Activated B cell treated with CpG ODN at 0.5 μM for 24 hours (primary cell): ENCODE measurements at places on chromosomes 13 and 19. TPM values are rescaled to one million over a fixed set of nuclear protein-coding genes. Genes with fewer than 3 reads are reported as not detected.

DNA sequence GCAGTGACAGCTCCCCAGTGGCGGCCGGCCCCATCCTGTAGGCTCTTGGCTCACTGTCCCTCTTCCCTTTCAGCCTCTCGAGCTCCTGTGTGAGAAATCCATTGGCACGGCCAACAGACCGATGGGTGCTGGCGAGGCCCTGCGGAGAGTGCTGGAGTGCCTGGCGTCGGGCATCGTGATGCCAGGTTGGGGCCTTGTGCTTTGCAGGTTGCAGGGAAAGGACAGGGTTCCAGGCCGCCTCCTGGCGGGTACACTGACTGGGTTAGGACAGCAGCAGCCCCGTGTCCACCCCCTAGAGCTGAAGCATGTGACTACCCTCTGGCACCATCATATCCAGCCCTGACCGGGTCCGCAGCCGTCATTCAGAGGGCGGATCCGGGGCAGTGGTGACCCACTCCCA lies 21.5 kb upstream of the QTRT1 start:
- H3K27ac ChIP-seq: no peak overlapping the region
- DNase-seq: no peak
- peaks cover 92% of the 10 kb centered on the region for H3K36me3 ChIP-seq
- no peaks in the 10 kb centered on the region for H3K27me3 ChIP-seq
- H3K4me1 ChIP-seq: no peaks in the 10 kb centered on the region
- no peak overlapping the region for H3K4me3 ChIP-seq

- H3K4me3 ChIP-seq: no peak overlapping the region
- no peaks in the 10 kb centered on the region for H3K4me1 ChIP-seq
- DNase-seq: no peak
- no peak overlapping the region for H3K27ac ChIP-seq
- no peaks in the 10 kb centered on the region for H3K27me3 ChIP-seq
These were observed 65.8 kb downstream of the MRPL57 start for GRCh38 chr13:21242236-21242635.

DNA sequence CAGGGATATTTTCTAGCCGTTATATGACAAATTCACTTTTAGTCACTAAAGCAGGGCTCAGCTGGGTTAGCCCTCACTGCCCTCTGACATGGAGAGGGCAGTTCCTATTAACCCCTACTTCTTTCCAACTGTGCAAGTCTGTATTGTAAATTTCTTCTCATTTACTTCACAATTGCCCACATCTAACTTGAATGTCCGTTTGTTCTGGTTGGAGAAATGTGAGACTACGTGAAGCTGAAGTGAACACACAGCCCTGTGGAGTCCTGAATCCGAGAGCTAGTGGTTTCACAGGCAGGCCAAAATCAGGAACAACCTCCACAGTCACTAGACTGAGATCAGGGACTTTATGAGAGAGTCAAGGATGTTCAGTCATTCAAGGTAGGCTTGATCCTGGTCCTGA lies 4.4 kb upstream of the MYO16 start:
- no peak overlapping the region for H3K4me3 ChIP-seq
- no peaks in the 10 kb centered on the region for H3K36me3 ChIP-seq
- H3K27me3 ChIP-seq: no peaks in the 10 kb centered on the region
- no peak for DNase-seq
- H3K27ac ChIP-seq: no peak overlapping the region
- no peaks in the 10 kb centered on the region for H3K4me1 ChIP-seq

- DNase-seq: no peak
- H3K36me3 ChIP-seq: no peaks in the 10 kb centered on the region
- H3K27me3 ChIP-seq: no peaks in the 10 kb centered on the region
These were observed 525.3 kb downstream of the KLF12 start for GRCh38 chr13:73608711-73609485.

Gene HIF3A
- total RNA-seq: not detected in 2 replicates

Gene CPAMD8
- total RNA-seq: 1.7 and 1.8 TPM in 2 replicates

- H3K36me3 ChIP-seq: peaks cover 71% of the 10 kb centered on the region
These were observed 26.3 kb upstream of the SIGLEC11 start for GRCh38 chr19:49987159-49987698.

DNA sequence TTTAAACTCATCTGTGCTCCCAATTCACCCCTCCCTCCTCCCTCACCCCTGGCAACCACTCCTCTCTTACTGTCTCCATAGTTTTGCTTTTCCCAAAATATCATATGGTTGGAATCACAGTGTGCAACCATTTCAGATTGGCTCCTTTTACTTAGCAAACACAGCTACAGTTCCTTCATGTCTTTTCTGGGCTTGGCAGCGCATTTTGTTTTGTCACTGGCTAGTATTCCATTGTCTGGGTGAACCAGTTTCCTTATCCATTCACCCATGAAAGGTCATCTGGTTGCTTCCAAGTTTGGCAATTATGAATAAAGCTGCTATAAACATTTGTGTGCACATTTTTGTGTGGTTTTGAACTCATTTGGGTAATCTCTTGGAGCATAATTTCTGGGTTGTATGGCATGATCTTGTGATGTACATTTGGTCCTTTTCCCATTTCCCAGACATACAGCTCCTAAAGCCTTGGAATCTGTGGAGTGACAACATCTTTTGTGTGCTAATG lies 23.9 kb upstream of the GAS6 start:
- no peak overlapping the region for H3K27ac ChIP-seq
- H3K4me3 ChIP-seq: no peak overlapping the region
- DNase-seq: no peak
- no peaks in the 10 kb centered on the region for H3K36me3 ChIP-seq
- H3K27me3 ChIP-seq: peaks cover 32% of the 10 kb centered on the region

Gene FZR1
- 53.5 and 66.0 TPM in 2 replicates for total RNA-seq

- H3K4me1 ChIP-seq: no peaks in the 10 kb centered on the region
- H3K27ac ChIP-seq: no peak overlapping the region
- H3K36me3 ChIP-seq: no peaks in the 10 kb centered on the region
- no peak for DNase-seq
These were observed 88.6 kb downstream of the DCT start for GRCh38 chr13:94390881-94391280.

GRCh38 chr13:110266983-110267382 lies 40.0 kb downstream of the COL4A1 start:
- DNase-seq: no peak
- no peaks in the 10 kb centered on the region for H3K36me3 ChIP-seq
- H3K4me1 ChIP-seq: no peaks in the 10 kb centered on the region

Gene PRR20C
- not detected in 2 replicates for total RNA-seq

GRCh38 chr19:16607819-16608218 lies 20.2 kb downstream of the MED26 start:
- peaks cover 79% of the 10 kb centered on the region for H3K4me1 ChIP-seq
- H3K27ac ChIP-seq: peak overlapping the region; percentile 64
- no peak for DNase-seq

- no peaks in the 10 kb centered on the region for H3K4me1 ChIP-seq
- DNase-seq: no peak
- no peak overlapping the region for H3K27ac ChIP-seq
- H3K36me3 ChIP-seq: no peaks in the 10 kb centered on the region
These were observed 131.6 kb downstream of the HS6ST3 start for GRCh38 chr13:96221471-96221870.

DNA sequence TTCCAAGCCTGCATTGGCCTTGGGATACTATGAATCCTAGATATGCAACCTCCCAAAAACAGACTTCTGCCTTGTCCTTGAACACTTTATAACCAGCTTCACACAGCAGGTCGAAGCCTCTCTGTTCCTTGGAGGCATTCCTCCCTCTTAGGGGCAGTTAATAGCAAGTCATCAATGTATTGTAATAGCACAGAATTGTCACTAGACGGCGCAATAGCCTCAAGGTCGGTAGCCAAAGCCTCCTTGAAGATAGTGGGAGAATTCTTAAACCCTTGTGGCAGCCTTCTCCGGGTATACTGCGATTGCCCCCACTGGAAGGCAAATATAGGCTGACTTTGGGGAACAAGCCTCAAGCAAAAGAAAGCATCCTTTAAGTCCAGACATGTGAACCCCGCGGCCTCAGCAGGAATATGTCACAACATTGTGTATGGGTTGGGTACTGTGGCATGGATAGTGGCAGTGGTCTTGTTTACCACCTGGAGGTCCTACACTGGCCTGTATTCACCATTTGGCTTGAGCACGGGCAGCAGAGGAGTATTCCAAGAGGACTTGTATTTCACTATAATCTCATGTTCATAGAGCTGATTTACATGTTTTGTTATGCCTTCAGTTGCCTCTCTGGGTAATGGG lies 61.1 kb downstream of the ZNF431 start:
- DNase-seq: no peak
- no peaks in the 10 kb centered on the region for H3K27me3 ChIP-seq
- H3K36me3 ChIP-seq: no peaks in the 10 kb centered on the region
- no peaks in the 10 kb centered on the region for H3K4me1 ChIP-seq
- H3K27ac ChIP-seq: no peak overlapping the region
- no peak overlapping the region for H3K4me3 ChIP-seq

Gene KLF1
- total RNA-seq: 0.12 TPM in 1 of 2 replicates, not detected in the other

Gene CRLF1
- total RNA-seq: not detected in 2 replicates

Gene LRRC63
- total RNA-seq: 0.10 TPM in 1 of 2 replicates, not detected in the other

- no peaks in the 10 kb centered on the region for H3K27me3 ChIP-seq
- peak overlapping the region; percentile 97 for H3K27ac ChIP-seq
- peaks cover 7% of the 10 kb centered on the region for H3K36me3 ChIP-seq
- H3K4me1 ChIP-seq: peaks cover 31% of the 10 kb centered on the region
- peak overlapping the region; percentile 94 for H3K4me3 ChIP-seq
- no peak for DNase-seq
These were observed 821 bp downstream of the TDRD3 start for GRCh38 chr13:60397704-60398378.

- H3K4me1 ChIP-seq: peaks cover 15% of the 10 kb centered on the region
- H3K4me3 ChIP-seq: no peak overlapping the region
- DNase-seq: no peak
These were observed 4.1 kb downstream of the NDUFA3 start for GRCh38 chr19:54106716-54107115.

DNA sequence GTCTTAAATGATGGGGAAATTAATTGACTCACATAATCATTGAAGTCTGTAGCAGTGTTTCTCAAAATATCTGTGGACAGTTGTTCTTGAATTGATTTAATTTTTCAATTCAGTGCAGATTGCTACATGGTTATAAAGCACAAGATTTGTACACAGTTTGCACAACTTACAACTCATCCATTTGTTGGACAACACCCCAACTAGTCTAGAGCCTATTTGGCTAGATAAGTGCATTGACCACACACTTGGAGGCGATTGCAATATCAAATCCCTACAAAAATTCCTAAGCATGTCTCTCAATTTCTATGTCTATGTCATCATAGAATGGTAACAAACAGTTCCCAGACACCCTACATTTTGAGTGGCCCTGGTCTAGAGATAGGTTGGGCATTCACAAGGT lies 48.0 kb upstream of the IPO5 start:
- peaks cover 14% of the 10 kb centered on the region for H3K27me3 ChIP-seq
- H3K4me1 ChIP-seq: no peaks in the 10 kb centered on the region
- no peak overlapping the region for H3K4me3 ChIP-seq

GRCh38 chr19:38922482-38922881 lies 8.1 kb downstream of the SARS2 start:
- H3K4me1 ChIP-seq: no peaks in the 10 kb centered on the region
- H3K4me3 ChIP-seq: no peak overlapping the region

- DNase-seq: no peak
These were observed 300.2 kb downstream of the DCLK1 start for GRCh38 chr13:35830850-35831450.

DNA sequence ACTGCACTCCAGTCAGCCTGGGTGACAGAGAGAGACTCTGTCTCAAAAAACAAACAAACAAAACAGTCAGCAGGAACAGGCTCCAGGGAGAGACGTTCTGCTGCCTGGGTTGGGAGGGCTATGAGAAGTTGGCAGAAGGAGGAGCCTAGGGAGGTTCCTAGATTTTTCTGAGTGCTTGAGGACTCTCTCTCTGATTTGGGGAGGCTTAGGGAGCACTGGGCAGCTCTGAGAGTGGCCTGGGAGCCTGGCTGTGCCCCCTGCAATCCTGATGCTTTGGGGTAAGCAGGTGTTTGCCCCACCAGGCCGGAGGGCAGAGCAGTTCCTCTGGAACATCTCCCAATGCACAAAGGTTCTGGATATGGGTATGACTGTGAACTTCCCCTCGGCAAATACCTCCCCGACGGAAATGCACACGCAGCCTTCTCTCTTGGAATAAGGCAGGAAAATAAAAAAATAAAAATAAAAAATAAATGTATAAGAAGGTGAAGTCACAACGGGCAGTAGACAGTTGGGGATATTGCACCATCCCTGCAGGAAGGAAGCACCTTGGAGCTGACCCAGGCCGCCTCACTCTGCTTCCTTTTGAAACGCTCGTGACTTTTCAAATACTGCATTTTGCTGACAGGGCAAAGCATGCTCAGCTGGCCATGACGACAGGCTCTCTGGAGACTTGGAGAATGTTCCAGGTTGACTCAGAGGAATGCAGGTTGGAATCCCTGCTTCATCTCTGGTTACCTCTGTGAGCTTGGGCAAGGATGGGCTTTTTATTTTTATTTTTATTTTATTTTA lies 26.5 kb upstream of the HOMER3 start:
- no peaks in the 10 kb centered on the region for H3K36me3 ChIP-seq
- peaks cover 15% of the 10 kb centered on the region for H3K27me3 ChIP-seq
- no peak overlapping the region for H3K4me3 ChIP-seq
- no peaks in the 10 kb centered on the region for H3K4me1 ChIP-seq
- H3K27ac ChIP-seq: no peak overlapping the region

Gene CYP2S1
- total RNA-seq: not detected in 2 replicates

- DNase-seq: no peak
- H3K27ac ChIP-seq: no peak overlapping the region
These were observed 13.1 kb downstream of the NOP53 start for GRCh38 chr19:47758443-47758804.

Gene PSG7
- total RNA-seq: not detected in 2 replicates

Gene GNA15
- 0.80 and 1.3 TPM in 2 replicates for total RNA-seq

Gene METTL21C
- total RNA-seq: not detected in 2 replicates

GRCh38 chr19:38389957-38390924 lies 1.7 kb downstream of the SPRED3 start:
- H3K36me3 ChIP-seq: no peaks in the 10 kb centered on the region
- DNase-seq: no peak
- no peak overlapping the region for H3K27ac ChIP-seq
- peaks cover 34% of the 10 kb centered on the region for H3K4me1 ChIP-seq
- H3K27me3 ChIP-seq: peaks cover 30% of the 10 kb centered on the region

GRCh38 chr13:53201454-53202225 lies 173.0 kb downstream of the OLFM4 start:
- no peak overlapping the region for H3K27ac ChIP-seq
- DNase-seq: no peak
- H3K4me3 ChIP-seq: no peak overlapping the region
- no peaks in the 10 kb centered on the region for H3K36me3 ChIP-seq

DNA sequence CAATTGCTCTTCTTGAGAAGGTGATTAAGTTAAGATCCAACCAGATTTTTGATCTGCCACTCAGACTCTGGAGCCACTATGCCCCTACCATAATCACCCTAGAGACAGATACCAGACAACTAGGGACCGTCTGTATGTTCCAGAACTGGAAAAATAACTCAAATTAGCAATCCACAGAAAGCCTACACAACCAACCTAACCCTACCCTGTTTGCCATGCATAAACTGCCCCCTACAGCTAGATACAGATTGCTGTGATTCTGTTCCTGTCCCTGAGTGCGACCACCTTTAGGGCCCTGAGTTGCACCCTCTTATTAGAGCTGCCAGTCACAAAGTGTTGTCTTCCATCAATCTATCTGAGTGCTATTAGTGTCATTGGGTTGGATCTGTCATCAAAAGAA lies 929.8 kb upstream of the SLITRK1 start:
- no peak overlapping the region for H3K27ac ChIP-seq
- no peak for DNase-seq
- H3K36me3 ChIP-seq: no peaks in the 10 kb centered on the region
- no peak overlapping the region for H3K4me3 ChIP-seq

- H3K4me1 ChIP-seq: peaks cover 82% of the 10 kb centered on the region
- peak; percentile 89 for DNase-seq
- H3K4me3 ChIP-seq: peak overlapping the region; percentile 93
- peak overlapping the region; percentile 91 for H3K27ac ChIP-seq
- peaks cover 54% of the 10 kb centered on the region for H3K36me3 ChIP-seq
- no peaks in the 10 kb centered on the region for H3K27me3 ChIP-seq
These were observed 4.1 kb upstream of the KCNC3 start for GRCh38 chr19:50333235-50333736.

Gene TRIP10
- total RNA-seq: 94.7 and 101 TPM in 2 replicates
